ENCODE measurements at places on chromosomes 11 and 22.

DNA sequence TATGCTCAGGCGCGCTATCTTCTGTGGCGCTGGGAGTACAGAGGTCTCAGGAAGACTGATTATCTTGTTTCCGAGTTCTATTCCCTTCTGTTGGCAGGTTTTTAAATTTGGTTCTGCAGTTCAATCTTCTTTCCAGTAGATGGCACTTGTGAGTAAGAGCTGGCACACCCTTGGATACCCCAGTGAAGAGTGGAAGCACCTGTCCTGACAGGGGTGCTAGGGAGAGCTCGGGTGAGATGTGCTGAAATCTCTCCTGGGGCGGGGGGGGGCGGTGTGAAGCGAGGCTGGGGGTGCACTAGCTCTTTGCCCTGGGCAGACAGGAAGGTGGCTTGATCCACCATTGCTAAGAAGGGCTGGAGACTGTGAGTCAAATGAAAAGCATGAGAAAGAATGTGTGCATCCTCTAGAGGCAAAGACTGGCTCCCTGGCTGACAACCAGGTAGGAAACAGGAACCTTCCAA lies 679.9 kb upstream of the CCDC179 start:
- peak; percentile 41 for DNase-seq

GRCh38 chr11:34354782-34355181 lies 3.0 kb downstream of the ABTB2 start:
- DNase-seq: no peak

- no peak for DNase-seq
Measured at GRCh38 chr11:45237711-45238315, 48.3 kb downstream of the SYT13 start.

- no peak for DNase-seq
Measured at GRCh38 chr11:35049859-35050531, 89.0 kb upstream of the CD44 start.

GRCh38 chr11:117071344-117071787 lies 26.9 kb downstream of the SIK3 start:
- DNase-seq: no peak

GRCh38 chr11:45811571-45812290 lies 6.8 kb downstream of the SLC35C1 start:
- no peak for DNase-seq

DNA sequence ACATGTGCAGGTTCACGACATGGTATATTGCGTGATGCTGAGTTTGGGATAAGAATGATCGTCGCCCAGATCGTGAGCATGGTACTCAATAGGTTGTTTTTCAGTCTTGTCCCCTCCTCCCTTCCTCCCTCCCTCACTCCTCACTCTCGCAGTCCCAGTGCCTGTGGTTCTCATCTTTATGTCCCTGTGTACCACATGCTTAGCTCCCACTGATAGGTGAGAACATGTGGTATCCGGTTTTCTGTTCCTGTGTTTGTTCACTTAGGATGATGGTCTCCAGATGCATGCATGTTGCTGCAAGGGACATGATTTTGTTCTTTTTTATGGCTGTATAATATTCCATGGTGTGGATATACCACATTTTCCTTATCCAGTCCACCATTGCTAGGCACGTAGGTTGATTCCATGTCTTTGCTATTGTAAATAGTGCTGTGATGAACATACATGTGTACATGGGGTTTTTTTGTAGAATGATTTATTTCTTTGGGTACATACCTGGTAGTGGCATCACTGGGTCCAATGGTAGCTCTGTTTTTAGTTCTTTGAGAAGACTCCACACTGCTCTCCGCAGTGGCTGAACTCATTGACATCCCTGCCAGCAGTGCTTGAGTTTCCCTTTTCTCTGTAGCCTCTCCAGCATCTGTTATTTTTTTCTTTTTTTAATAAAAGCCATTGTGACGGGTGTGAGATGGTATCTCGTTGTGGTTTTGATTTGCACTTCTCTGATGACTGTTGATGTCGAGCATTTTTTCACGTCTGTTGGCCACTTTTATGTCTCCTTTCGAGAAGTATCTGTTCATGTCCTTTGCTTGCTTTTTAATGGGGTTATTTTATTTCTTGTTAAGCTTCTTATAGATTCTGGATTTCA lies 16.4 kb downstream of the ZBED4 start:
- DNase-seq: no peak

- no peak for DNase-seq
Measured at GRCh38 chr11:69311767-69312385, 17.9 kb downstream of the MYEOV start.

- DNase-seq: no peak
Measured at GRCh38 chr22:50584106-50585096, 1.8 kb upstream of the CHKB start.

DNA sequence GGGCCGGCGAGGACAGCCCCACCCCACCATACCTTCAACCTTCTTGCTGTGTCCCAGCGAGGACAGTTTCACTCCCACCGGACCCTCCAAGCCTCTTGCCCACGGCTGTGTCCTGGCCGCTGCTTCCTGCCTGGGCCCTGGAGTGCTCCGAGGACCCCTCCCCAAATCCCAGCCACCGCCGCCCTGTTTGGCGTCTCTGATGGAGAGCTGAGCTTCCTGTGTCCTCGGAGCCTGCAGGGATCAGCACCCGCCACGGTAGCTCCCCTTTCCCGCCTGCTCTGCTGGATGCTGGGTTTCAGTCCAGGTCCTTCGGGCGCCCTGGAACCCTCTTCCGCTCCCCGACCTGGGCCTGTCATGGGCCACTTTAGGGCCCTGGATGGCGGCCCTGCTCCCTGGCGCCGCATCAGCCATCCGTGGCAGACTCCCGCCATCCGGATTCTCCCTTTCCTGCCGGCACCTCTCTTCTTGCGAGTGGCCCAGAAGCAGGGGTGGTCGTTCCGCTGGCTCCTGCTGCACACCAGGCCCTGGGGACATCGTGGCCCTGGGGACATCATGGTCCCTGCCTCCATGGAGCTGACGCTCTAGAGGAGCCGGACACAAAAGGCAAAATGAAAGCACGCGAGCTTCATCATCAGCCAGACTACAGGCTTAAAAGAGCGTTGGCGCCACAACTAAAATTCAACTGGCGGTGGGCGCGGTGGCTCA lies 34.3 kb upstream of the GAL start:
- DNase-seq: no peak

DNA sequence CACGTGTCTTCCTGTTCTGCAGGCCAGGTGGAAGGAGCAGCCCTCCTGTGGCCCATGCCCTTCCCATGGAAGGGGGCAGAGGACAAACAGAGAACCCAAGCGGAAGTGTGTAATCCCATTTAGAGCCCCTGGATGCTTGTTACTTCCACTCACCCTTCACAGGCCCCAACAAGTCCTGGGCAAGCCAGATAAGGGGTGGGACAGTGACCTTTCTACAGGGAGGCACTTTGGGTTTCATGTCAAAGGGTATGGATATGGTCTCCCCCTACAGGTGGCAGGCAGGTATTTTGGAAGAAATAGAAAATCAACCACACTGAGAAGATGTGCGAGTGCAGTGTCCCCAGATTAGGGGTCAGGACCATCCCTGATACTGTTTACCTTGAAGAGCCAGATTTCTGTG lies 11.4 kb downstream of the MPEG1 start:
- no peak for DNase-seq

GRCh38 chr11:14423633-14424032 lies 64.7 kb upstream of the RRAS2 start:
- no peak for DNase-seq

DNA sequence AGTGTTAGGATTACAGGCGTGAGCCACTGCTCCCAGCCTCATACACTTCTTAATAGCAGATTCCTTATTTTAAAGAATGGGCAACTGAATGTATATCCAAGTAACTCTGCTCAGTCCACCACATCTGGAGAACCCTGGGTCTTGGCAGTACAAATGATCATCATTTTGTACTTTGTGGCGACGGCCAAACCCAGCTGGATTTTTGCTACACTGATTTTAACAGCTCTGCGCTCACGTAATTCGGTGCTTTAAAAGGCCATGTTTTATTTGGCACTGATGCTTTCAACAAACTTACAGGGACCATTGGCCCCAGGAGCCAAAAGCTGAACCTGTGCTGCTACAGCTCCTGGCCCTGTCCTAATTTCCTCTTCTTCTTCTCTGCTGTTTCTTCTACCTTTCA lies 60.8 kb upstream of the PDE3B start:
- DNase-seq: no peak

DNA sequence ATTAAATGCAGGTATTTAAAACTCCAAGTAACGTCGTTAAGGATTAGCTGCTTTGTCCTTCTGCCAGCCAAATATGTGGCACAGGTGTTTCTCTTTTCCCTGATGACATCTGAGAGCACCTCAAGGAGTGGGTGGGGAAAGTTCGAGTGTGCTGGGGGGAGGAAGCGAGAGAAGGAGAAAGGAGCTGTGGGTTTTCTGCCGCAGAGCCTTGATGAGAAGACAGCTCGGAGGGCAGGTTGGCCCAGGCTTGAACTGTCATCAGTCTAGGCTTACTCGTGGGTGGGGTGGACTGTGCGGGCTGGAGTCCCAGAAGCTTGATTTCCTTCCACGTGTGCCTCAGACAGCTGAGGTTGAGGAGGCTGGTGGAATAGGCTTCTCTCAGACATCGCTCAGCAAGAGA lies 15.2 kb upstream of the SORL1-AS1 start:
- peak; percentile 49 for DNase-seq

DNA sequence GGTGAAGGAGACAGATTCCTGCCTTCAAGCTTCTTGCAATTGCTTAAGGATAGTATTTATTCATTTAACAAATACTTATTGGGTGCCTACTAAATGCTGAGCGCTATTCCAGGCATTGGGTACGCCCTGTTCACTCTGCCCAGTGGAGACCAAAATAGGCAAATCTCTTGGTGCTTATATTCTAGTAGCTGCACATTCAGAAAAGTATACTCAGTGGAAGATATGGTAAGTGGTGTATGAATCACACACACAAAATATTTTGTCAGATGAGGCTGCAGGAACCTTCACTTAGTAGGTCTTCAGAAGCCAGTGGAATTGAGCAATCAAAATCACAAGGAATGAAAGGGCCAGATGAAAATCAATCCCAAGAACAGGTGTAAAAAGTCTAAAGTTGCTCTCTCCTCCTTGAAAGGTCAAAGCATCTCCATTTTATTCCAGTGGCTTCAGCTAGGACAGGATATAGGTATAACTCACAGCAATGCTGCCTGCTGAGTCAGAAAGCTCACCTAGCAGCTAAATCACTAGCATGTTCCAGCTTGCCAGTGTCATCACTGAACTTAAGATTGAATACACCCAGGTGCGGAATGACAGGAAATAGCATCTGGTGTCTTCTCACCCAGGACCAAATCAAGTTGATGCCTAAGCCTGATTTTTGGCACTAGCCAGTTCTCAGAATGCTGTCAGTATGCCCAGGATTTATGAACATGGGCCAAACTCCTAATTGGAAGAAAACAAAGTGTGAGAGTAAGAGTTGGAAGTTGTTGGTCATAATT lies 83.9 kb downstream of the AMOTL1 start:
- no peak for DNase-seq

DNA sequence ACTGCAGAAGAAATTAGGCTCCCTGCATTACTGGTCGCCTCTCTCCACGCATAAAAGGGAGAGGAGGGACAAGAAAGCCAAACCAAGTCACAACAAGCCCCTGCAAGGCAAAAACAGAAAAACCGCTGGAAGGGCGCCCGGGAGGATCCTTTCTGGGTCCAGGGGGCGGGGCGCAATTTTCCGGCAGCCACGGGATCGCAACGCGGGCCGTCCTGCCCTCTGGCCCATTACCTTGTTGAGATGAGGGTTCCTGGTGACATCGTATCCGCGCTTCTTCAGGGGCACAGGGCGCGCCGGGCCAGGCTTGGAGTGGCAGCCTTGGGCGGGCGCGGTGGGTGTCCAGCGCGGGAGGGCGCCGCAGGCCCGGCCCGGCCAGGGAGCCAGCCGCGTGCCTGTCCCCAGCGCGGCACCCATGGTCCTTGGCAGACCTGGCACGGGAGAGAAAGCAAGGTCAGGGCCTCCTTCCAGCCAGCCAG lies 847 bp downstream of the ME3 start:
- no peak for DNase-seq

DNA sequence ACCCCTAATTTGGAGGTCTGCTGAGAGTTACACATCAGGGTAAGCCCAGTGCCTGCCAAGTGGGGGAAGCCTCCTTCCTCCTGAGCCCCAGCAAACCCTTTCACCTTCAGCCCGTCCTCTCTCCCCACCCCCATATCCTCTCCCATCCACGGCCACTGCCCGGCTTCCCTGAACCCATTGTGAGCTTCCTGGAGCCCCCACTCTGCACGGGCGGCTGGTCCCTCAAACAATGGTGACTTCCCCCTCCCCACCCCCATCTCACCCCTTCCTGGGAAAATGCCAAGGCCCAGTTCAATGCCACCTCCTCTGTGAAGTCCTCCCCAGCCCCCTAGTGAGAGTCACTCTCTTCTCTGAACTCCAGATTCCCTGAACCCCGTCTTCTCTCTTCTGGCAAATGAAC lies 17.9 kb downstream of the DNAL4 start:
- DNase-seq: no peak

- DNase-seq: no peak
Measured at GRCh38 chr11:133823211-133823610, 22.1 kb downstream of the SPATA19 start.

- no peak for DNase-seq
Measured at GRCh38 chr11:77211040-77211451, 83.0 kb downstream of the MYO7A start.

DNA sequence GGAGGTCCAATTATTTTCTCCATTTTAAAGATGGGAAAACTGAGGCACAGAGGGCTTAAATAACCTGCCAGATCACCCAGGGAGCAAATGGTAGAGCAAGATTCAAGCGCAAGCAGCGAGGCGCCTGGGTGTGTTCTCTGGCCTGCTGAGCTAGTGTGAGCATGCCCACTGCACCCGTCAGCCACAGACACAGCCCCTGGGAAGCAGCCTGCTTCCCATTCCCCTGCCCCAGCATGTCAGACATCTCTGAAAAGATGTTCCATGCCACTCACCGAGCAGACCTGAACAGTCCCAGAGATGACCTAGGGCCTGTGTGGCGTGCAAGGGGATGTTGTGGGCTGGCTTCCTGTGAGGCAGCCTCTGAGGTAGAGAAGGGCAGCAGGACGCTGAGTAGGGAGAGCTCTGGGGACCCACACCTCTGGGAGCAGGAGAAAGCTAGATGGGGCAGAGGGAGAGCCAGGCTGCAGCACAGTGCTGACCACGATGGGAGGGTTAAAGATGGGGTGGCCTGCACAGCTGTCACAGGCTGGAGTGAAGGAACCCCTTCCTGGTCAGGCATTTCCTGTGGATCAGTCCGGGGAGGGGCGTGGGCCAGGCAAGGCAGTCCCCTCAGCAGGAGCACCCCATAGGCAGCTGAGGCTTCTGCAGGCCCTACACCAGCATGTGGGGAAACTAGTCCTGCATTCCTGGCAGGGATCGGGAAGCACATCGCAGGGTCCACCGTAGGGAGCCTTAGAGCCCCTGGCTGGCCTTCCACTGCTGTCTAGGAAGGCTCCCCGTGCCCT lies 101.4 kb downstream of the GALNT18 start:
- DNase-seq: no peak

GRCh38 chr11:106386519-106386918 lies 309.1 kb downstream of the AASDHPPT start:
- DNase-seq: no peak

- DNase-seq: no peak
Measured at GRCh38 chr11:12159351-12160099, 49.1 kb downstream of the MICAL2 start.

- no peak for DNase-seq
Measured at GRCh38 chr11:118231461-118231860, 6.7 kb upstream of the JAML start.

- DNase-seq: no peak
Measured at GRCh38 chr22:18118345-18118915, 7.8 kb downstream of the TUBA8 start.

GRCh38 chr11:3196161-3197043 lies 22.2 kb downstream of the MRGPRG start:
- no peak for DNase-seq
